Mucosa of gallbladder (tissue), 1 donor: ENCODE measurements at places on chromosomes 5 and 9. TPM values are rescaled to one million over a fixed set of nuclear protein-coding genes. Genes with fewer than 3 reads are reported as not detected.

GRCh38 chr9:98970532-98971041, 26.9 kb downstream of the COL15A1 start:
- DNase-seq = no peak

ACOT12 gene
- 0.75 TPM for total RNA-seq

DNA sequence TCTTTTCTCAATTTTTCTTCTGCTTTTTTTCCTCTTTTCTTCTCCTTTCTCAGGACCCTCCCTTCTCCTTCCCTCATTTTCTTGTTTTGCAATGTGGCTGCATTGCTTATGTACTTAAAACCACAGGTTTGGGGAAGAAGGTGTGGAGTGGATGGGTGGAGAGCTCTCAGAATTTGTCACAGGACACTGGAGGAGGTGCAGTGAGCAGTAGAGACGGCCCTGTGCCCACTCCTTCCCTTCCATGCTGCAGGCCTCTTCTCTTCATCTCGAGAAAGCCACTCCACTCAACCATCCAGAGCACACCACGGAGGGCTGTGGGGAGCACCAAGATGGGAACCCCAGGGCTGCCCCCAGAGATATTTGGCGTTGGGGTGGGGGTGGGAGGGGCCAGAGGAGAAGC, 92.3 kb downstream of the FSTL4 start:
- DNase-seq = no peak

KLF9 gene
- 40.9 TPM for total RNA-seq

SLC23A1 gene
- total RNA-seq = 17.0 TPM

GRCh38 chr9:126625329-126626126, 11.8 kb downstream of the LMX1B start:
- no peak for DNase-seq
